ENCODE measurements at places on chromosomes 6 and 20. TPM values are rescaled to one million over a fixed set of nuclear protein-coding genes. Genes with fewer than 3 reads are reported as not detected.

The ZNF334 gene
- total RNA-seq: 23.3 TPM

The IMPG1 gene
- total RNA-seq: not detected

The MOCS1 gene
- total RNA-seq: 7.2 TPM

The CLPSL2 gene
- total RNA-seq: not detected

The FNDC1 gene
- total RNA-seq: 0.51 TPM

The DEFB124 gene
- total RNA-seq: not detected

The DNMT3B gene
- 0.41 TPM for total RNA-seq

The CALHM4 gene
- total RNA-seq: not detected

- H3K4me3 ChIP-seq: no peak overlapping the region
- no peaks in the 10 kb centered on the region for H3K4me1 ChIP-seq
- no peaks in the 10 kb centered on the region for H3K27me3 ChIP-seq
- no peaks in the 10 kb centered on the region for H3K36me3 ChIP-seq
- DNase-seq: no peak
Observed at GRCh38 chr20:58625585-58625984, 25.5 kb upstream of the STX16 start.

DNA sequence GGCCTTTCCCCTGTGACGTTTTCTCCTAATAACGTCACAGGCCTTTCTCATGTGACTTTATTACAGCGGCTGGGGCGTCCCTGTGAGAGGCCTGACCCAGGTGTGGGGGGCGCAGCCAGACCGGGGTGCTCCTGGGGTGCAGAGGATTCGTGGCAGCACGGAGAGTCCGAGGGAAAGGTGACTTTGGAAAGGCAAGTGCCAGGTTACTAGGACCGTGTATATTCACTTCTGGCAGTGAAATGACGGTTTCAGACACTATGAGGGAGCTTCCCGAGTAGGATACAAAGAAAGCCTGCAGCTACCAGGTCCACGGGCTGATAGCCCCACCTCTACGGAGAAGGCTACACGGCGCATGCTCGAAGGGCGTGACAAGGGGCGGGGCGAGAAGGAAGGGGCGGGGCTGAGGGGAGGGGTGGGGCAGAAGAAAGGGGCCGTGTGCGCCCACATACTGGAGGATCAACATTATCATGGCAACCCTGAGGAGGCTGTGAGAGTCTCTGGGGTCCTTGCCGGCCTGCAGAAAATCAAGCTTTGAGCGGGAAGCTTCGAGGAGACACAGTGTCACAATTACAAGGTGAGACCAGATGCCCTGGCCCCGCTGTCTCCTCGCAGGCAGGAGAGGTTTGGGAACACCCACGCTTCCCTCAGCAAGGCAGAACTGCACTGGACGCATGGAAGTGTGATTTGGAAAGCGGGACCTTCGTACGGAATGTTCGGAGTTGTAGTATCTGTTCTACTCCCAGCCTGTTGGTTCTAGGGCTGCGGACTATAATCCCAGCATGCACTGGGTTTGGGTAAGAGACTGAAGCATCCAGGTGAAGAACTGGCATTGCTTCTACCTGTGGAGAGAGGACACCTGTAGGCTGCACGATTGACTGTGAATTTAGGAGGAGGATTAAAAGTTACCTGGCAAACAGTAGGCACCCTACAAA is 54.4 kb upstream of the ZNF337 start:
- no peaks in the 10 kb centered on the region for H3K4me1 ChIP-seq
- DNase-seq: no peak

DNA sequence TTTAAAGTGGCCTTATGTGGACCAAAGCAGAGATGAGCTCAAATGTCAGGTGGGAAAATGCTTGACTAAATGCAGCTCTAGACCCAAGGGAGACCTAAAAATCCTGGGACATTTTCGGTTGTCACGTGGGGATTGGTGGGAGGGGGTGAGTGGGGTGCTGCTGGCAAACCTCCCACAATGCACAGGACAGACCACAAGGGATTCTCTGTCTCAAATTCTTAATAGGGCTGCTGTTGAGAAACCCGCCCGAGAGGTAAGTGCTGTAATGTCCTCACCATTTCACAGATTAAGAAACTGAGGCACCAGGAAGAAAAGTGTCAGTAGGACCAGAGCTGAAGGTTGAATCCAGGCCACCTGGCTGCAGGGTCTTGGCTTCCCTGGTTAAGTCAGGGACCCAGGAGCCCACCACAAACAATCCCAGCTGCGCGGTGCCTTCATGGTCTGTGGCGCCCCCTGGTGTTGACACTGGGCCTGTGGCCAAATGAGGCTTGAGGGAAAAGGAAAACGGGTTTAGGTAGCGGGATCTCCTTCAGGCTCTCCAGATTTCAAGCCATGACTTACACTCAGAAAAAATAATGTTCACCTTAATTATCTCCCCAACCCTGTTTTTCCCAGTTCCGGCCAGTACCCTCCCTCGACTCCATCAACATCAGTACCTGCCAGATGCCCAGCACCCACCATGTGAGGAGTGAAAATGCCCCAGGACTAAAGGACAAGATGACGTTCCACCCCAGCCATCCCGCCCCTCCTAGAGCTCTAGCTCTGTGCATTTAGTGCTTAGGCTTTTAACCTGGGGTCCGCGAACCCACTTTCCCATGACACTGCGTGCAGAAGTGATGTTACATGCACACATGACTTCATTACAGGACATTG is 7.2 kb downstream of the HLA-G start:
- no peak for DNase-seq
- no peak overlapping the region for H3K4me3 ChIP-seq
- no peaks in the 10 kb centered on the region for H3K36me3 ChIP-seq
- no peaks in the 10 kb centered on the region for H3K4me1 ChIP-seq
- H3K27ac ChIP-seq: no peak overlapping the region

GRCh38 chr6:145274083-145274482 is 461.2 kb downstream of the EPM2A start:
- H3K4me1 ChIP-seq: no peaks in the 10 kb centered on the region
- no peaks in the 10 kb centered on the region for H3K27me3 ChIP-seq
- no peak for DNase-seq
- H3K36me3 ChIP-seq: no peaks in the 10 kb centered on the region
- H3K4me3 ChIP-seq: no peak overlapping the region
- H3K27ac ChIP-seq: no peak overlapping the region

DNA sequence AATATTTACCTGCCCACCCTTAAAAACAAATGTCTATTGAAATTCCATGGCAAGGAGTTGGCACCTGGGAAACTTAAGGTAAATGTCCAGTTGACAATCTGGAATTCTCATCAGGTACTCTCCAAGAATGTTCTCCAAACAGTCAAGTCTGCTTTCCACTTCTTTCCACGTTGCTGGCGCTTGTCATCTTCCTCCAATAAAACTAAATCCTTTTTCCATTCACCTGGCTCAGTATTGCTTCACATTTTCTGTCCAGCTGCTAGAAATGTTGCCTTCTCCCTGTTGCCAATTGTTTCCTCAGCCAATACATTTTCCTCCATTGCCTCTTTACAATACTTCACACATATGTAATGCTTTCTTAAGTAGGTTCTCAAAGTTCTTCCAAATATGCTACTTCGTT is 1288.1 kb upstream of the MAP3K7 start:
- no peaks in the 10 kb centered on the region for H3K36me3 ChIP-seq
- no peak overlapping the region for H3K27ac ChIP-seq
- no peak overlapping the region for H3K4me3 ChIP-seq

DNA sequence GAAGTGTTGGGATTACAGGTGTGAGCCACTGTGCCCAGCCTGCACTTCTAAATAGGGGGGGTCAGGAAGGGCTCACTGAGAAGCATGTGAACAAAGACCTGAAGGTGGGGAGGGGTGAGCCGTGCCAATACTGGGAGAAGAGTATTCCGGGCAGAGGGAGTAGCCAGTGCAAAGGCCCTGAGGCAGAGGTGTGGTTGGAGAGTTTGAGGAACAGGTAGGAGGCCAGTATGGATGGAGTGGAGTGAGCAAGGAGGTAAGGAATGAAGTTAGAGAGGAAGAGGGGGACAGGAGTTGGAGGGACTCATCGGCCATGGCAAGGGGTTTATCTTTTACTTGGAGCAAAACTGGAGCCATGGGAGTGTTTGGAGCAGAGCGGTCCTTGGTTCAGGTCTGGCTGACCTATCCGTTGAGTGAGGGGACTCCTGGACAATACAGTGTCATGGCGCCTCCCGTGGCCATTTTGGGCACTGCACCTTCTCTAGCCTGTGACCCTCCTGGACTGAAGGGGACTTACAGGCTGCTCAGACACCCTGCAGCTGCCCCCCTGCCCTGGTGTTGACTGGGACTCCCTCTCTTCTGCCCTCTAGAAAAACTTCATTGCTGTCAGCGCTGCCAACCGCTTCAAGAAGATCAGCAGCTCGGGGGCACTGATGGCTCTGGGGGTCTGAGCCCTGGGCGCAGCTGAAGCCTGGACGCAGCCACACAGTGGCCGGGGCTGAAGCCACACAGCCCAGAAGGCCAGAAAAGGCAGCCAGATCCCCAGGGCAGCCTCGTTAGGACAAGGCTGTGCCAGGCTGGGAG is 12.1 kb downstream of the FOXS1 start:
- no peaks in the 10 kb centered on the region for H3K36me3 ChIP-seq
- no peaks in the 10 kb centered on the region for H3K27me3 ChIP-seq
- no peak overlapping the region for H3K27ac ChIP-seq
- no peak overlapping the region for H3K4me3 ChIP-seq

DNA sequence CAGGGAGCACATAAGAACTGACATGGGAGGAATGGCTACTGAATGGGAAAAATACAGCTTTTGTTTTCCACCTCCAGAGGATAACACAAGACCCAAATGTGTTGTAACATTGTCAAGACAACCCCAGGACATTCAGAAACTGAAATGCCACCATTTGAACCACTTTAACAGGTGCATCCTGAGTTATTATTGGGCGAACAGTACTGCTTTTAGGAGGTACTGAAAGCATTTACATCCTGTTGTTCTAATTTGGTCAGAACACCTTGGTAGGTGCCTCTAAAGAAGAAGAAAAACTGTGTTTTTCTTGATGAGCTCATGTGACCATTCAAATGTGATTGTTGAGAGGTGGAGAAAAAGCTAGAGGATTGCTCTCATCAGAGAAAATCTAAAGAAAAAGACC is 6.4 kb upstream of the TXNDC5 start:
- H3K36me3 ChIP-seq: no peaks in the 10 kb centered on the region
- no peaks in the 10 kb centered on the region for H3K4me1 ChIP-seq
- no peak overlapping the region for H3K4me3 ChIP-seq
- H3K27me3 ChIP-seq: no peaks in the 10 kb centered on the region
- H3K27ac ChIP-seq: no peak overlapping the region
- no peak for DNase-seq

DNA sequence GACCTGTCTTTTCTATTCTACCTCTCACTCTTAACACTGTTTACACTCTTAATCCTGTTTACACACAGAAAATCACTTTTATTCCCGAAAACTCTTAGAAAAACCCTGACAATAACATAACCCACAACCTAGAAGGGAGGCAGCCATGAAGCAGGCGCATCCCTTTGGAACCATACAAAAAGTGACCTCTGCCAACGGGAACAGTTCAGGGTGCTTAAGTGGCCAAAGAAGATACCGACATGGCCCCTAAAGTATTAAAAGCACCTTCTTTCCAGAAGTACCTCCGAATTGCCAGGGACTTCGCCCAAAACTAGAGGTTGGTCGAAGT is 490 bp downstream of the MMUT start:
- H3K36me3 ChIP-seq: no peaks in the 10 kb centered on the region
- H3K27ac ChIP-seq: peak overlapping the region; percentile 86
- no peaks in the 10 kb centered on the region for H3K27me3 ChIP-seq
- H3K4me3 ChIP-seq: peak overlapping the region; percentile 65

- H3K27ac ChIP-seq: no peak overlapping the region
- H3K4me1 ChIP-seq: peaks cover 3% of the 10 kb centered on the region
- H3K27me3 ChIP-seq: no peaks in the 10 kb centered on the region
- no peak overlapping the region for H3K4me3 ChIP-seq
- no peaks in the 10 kb centered on the region for H3K36me3 ChIP-seq
- DNase-seq: peak; percentile 69
Observed at GRCh38 chr20:63577317-63577894, 3.4 kb upstream of the HELZ2 start.

DNA sequence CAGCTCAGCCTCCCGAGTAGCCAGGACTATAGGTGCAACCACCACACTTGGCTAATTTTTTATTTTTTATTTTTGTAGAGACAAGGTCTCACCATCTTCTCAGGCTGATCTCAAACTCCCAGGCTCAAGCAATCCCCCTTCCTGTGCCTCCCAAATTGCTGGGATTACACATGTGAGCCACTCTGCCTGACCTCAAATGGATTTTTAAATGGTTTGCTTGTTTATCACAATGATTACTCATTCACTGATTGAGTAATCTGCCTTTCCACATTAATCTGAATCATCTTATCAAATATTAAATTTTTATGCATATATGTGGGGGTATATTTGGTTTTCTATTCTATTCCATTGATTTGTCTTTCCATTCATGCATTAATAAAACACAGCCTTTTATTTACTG is 9.4 kb upstream of the KHDC1L start:
- H3K4me1 ChIP-seq: no peaks in the 10 kb centered on the region
- H3K36me3 ChIP-seq: no peaks in the 10 kb centered on the region
- DNase-seq: no peak
- no peak overlapping the region for H3K4me3 ChIP-seq

- H3K36me3 ChIP-seq: no peaks in the 10 kb centered on the region
- no peak overlapping the region for H3K4me3 ChIP-seq
- DNase-seq: no peak
- no peaks in the 10 kb centered on the region for H3K27me3 ChIP-seq
- no peaks in the 10 kb centered on the region for H3K4me1 ChIP-seq
- no peak overlapping the region for H3K27ac ChIP-seq
Observed at GRCh38 chr6:168396561-168396960, 44.4 kb upstream of the SMOC2 start.

- no peak overlapping the region for H3K27ac ChIP-seq
- no peaks in the 10 kb centered on the region for H3K27me3 ChIP-seq
- no peaks in the 10 kb centered on the region for H3K36me3 ChIP-seq
- H3K4me3 ChIP-seq: no peak overlapping the region
- no peaks in the 10 kb centered on the region for H3K4me1 ChIP-seq
Observed at GRCh38 chr6:163564534-163564933, 150.0 kb downstream of the QKI start.

- H3K36me3 ChIP-seq: no peaks in the 10 kb centered on the region
- no peaks in the 10 kb centered on the region for H3K4me1 ChIP-seq
- DNase-seq: no peak
- H3K27me3 ChIP-seq: no peaks in the 10 kb centered on the region
Observed at GRCh38 chr6:151284548-151285017, 44.8 kb downstream of the AKAP12 start.

GRCh38 chr6:8065519-8065911 is 1.3 kb upstream of the BLOC1S5 start:
- H3K27ac ChIP-seq: no peak overlapping the region
- H3K27me3 ChIP-seq: no peaks in the 10 kb centered on the region
- no peak for DNase-seq
- H3K4me1 ChIP-seq: no peaks in the 10 kb centered on the region
- H3K4me3 ChIP-seq: no peak overlapping the region

- no peak overlapping the region for H3K27ac ChIP-seq
- H3K4me1 ChIP-seq: no peaks in the 10 kb centered on the region
- no peak for DNase-seq
- no peak overlapping the region for H3K4me3 ChIP-seq
- H3K36me3 ChIP-seq: no peaks in the 10 kb centered on the region
Observed at GRCh38 chr6:132107896-132108295, 156.7 kb upstream of the CCN2 start.

DNA sequence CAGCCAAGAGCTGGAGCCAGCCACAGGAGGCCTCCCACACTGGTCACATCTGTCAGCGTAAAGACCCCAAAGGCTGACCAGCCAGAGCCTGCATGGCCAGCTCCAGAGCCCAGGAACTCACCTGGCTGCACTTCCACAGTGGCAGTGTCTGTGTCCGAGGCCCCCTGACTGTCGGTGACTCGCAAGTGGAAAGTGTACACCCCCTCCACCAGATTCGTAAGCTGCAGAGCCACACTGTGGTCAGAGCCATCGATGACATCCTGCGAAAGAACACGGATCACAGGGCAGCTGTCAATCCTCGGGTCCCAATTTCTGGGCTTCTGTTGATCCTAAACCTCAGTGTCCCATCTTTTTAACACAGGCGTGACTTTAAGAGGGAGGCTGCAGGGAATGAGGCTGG is 69.3 kb downstream of the ALDH5A1 start:
- no peak for DNase-seq
- peaks cover 4% of the 10 kb centered on the region for H3K27me3 ChIP-seq

Data from prostate gland (tissue), 2 donors.